ENCODE measurements at places on chromosomes 12 and 14.

- no peak for DNase-seq
Observed at GRCh38 chr12:62977418-62977817, 42.5 kb upstream of the PPM1H start.

DNA sequence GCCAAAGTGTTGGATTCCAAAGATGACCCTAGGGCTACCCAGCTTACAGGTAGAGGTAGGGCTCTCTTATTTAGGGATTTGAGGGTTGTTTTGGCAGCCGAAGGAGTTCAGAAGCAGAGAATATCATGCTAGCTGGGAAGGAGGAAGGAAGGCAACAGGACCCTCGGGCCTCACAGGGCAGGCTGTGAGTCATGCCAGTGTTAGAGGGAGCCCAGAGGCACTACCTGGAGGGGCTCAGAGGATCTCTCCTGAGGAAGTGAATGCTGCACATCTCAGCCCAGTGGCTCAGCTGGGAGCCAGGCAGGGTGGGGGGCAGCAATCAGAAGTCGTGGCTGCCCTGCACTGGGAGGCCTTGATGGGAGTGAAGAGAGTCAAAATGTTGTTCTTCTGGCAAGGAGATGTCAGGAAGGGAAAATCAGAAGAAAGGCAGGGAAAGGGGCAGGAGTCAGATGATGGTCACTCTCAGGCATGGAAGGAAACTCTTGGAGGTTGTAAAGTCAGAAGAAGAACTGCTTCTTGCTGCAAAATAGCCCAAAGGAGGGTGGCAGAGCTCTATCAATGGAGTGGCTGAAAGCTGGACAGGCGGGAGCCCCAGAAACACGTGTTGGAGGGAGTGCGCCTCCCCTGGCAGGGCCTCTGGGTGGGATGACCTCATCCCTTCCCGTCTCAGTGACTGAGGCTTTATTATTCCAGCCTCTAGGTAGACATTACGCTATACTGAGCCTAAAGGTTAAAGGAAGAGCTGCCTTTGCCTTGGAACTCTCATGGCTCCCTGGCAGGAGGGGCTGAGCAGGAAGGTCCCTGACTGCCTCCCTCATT is 141.3 kb downstream of the SMOC1 start:
- no peak for DNase-seq

DNA sequence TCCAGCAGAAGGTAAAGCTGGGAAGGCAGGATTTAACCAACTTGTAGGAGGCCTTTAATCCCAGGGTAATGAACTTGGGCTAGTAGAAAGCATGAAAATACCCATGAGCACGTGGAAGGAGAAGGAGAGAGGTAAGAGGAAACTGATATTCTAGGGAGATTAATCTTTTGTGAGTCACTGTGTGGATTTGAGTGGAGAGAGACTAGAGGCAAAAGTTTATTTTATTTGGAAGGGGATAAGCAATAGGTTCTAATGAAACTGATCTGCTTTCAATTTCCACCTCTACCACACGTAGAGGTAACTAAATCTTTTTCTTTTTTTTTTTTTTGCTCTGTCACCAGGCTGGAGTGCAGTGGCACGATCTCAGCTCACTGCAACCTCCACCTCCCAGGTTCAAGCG is 52.1 kb downstream of the PTPN21 start:
- no peak for DNase-seq

DNA sequence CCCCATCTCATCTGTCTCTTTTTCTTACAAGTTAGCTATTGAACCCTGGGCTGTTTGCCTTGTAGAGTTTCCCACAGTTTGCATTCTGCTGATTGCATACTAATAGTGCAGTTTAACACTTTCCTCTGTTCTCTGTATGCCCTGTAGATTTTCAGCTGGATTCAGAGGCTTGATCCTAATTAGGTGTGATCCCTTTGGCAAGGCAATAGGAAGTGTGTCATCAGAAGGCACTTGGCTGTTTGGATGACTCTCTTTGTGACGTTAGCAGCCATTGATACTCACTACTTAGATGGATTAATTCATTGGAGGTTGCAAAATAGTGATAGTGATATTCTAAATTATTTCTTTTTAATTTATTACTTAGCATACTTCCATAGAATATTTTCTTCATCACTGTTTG is 33.6 kb downstream of the FUT8 start:
- DNase-seq = no peak

- DNase-seq = no peak
Observed at GRCh38 chr12:123085730-123086487, 65.0 kb downstream of the PITPNM2 start.

DNA sequence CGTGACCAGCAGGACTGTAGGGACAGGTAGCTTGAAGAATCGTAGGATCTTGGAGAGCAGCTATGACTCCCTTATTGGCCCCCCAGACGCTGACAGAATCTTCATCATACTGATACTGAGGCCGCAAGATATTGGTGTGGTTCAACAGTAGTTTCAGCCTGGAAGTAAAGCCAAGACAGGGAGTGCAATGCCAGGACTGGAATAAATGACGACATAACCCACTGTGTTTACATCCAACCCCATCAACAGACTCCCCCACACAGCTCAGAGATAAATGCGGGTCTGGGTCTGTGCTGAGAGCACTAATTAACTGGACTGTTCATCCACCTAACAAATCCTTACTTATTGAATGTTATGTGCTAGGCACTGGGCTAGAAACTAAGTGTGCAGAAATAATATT is 16.6 kb downstream of the NOXRED1 start:
- DNase-seq = no peak
